ENCODE measurements at places on chromosomes 3 and 15. TPM values are rescaled to one million over a fixed set of nuclear protein-coding genes. Genes with fewer than 3 reads are reported as not detected.
A peak's percentile ranks its signal among the peaks of the same experiment; 100 is the strongest.

ADGRG7 gene
- total RNA-seq, result not detected

ALPK3 gene
- total RNA-seq, result 24.7 TPM

GP5 gene
- total RNA-seq, result not detected

MESP1 gene
- total RNA-seq, result 2.7 TPM

CHRM5 gene
- not detected for total RNA-seq

GOLGA8J gene
- total RNA-seq, result not detected

FGF7 gene
- not detected for total RNA-seq

SIAH2 gene
- 44.6 TPM for total RNA-seq

CPN2 gene
- not detected for total RNA-seq

DNA sequence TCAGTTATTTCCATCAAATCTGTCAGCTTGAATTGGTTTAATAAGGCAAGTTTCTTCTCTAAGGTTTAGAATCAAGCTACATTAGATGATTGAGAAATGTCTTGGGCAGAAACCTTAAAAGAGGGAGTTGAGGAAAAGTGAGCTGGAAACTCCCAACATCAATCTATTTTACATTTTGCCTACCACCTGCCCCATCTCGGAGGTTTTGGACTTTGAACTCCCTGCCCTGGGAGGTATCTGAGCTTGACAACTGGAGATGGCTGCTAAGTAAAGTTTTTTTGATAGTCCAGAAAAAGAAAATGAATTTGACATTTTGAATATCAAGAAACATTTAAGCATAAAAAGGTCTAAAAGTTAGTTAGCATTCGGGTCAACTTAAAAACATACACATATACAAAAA is 234.2 kb downstream of the NFKBIZ start:
- no peak for DNase-seq

- no peak for DNase-seq
Observed at GRCh38 chr3:198061119-198062067, 101.4 kb downstream of the LMLN start.

- no peak for DNase-seq
Observed at GRCh38 chr15:80465626-80466005, 61.4 kb downstream of the ARNT2 start.

GRCh38 chr3:59429198-59429597 is 379.4 kb upstream of the CFAP20DC start:
- no peak for DNase-seq

- DNase-seq, result no peak
Observed at GRCh38 chr15:40900256-40901052, 6.2 kb downstream of the VPS18 start.

DNA sequence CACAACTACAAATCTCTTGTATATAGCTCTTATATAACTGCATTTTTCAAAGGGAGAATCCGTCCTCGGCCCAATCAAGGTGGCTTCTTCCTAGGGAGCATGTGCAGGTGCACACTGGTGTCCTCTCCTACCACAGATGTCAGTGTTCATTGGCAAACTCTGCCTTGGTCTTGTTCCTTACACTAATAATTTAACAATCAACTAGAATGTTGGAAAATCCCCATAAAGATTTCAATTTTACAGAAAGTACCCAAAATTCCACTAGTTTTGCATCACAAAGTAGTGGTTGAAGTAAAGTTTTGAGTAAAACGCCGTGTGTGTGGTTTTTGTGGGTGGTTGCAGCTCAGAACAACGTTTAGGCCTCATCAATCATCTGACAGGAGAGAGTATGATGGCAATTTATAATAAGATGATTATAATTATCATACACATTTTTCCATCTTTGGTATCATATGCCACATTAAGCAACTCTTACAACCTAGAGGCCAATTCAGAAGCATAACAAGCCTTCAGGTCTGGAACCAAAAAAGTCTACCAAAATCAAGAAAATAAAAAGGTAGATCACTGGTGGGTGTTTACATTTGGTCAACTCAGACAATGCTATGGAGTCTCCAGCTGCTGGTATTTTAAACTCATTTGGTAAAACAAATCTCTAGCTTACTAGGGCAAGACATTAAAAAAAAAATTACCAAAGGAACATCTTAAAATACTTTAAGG is 128.9 kb upstream of the BHLHE40 start:
- no peak for DNase-seq

- DNase-seq, result no peak
Observed at GRCh38 chr15:92638709-92639365, 16.7 kb downstream of the FAM174B start.

DNA sequence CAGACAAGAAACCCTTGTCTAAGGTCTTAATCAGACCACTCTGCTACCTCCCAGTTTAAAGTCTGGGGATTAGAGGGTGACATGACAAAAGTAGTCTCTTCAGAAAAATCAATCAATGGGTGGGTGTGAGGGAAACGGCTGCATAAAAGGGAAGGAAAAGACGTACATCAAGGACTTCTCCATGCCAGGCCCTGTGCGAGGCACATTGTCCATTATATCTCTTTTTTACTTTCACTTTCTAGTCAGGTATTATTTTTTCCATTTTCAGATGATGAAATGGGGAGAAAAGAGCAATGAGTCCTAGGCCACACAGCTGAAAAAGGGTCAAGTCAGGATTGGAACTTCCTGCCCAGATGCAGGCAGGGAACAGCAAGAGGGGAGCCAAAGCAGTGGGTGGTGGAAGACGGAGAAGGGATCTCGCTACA is 4.6 kb upstream of the CX3CR1 start:
- no peak for DNase-seq

- DNase-seq, result no peak
Observed at GRCh38 chr3:15794303-15794771, 3.4 kb downstream of the ANKRD28 start.

- DNase-seq, result no peak
Observed at GRCh38 chr3:14300721-14301399, 101.5 kb upstream of the SLC6A6 start.

GRCh38 chr3:182259579-182259978 is 533.7 kb upstream of the ATP11B start:
- no peak for DNase-seq

- DNase-seq, result no peak
Observed at GRCh38 chr15:98746375-98747155, 98.2 kb downstream of the IGF1R start.

DNA sequence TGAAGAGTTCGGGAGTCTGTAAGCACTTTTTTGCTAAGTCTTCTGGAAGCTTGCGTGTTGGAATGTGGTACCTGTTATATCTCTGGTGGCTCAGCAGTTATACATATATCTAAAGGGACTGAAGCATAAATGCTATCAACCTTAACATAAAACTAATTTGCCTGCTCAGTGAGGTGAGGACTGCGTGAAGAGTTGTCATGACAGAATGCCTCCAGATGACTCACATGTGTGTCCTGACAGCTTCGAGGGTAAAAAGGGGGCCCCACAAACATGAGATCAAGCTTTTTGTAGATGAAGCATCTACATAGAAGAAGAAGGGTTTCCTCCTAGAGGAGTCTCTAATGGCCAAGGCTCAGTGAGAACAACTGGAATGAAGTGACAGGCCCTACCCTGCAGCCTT is 88.8 kb upstream of the C3orf80 start:
- DNase-seq, result no peak

DNA sequence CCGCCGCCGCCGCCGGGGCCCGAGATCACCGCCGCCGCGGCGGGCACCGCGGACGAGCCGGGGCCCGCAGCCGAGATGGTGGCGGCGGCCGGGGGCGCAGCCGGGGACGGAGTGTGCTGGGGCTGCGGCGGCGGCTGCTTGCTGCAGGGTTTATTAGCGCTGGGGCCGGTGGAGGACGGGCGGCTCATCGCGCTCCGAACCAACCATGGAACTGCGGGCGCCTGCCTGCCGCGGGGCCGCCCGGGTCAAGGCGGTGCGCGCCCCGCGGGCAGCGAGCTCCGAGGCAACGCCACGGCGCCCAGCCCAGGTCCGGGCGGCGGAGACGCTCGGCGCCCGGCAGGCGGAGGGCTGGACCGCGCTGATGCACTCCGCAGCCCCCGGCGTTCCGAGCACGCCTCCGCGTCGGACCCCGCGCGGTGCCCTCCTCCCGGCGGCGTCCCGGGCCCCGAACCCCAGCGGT is 277 bp downstream of the SIAH2 start:
- no peak for DNase-seq

GRCh38 chr3:13054341-13055285 is 18.6 kb downstream of the IQSEC1 start:
- DNase-seq, result no peak

GRCh38 chr15:44129911-44130310 is 65.2 kb downstream of the FRMD5 start:
- no peak for DNase-seq

DNA sequence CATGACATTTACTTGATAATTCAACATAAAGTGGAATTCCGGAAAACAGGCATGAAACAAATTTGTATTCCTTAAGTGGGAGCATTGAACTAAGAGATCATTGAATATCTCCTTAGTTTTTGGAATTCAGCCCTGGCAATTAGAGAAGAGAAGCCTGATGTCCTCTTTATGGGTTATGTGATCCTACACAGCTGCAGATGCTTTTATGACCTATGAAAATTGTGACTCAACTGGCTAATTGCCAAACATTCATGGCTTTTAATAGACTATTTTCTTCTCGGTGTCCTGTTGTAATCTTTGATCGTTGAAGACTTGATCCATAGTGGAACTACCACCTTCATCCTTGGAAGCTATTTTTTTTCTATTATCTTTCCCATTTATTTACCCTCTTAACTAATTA is 46.1 kb downstream of the AGBL1 start:
- DNase-seq, result no peak

GRCh38 chr3:143726727-143727126 is 121.5 kb downstream of the SLC9A9 start:
- DNase-seq, result peak; percentile 19

DNA sequence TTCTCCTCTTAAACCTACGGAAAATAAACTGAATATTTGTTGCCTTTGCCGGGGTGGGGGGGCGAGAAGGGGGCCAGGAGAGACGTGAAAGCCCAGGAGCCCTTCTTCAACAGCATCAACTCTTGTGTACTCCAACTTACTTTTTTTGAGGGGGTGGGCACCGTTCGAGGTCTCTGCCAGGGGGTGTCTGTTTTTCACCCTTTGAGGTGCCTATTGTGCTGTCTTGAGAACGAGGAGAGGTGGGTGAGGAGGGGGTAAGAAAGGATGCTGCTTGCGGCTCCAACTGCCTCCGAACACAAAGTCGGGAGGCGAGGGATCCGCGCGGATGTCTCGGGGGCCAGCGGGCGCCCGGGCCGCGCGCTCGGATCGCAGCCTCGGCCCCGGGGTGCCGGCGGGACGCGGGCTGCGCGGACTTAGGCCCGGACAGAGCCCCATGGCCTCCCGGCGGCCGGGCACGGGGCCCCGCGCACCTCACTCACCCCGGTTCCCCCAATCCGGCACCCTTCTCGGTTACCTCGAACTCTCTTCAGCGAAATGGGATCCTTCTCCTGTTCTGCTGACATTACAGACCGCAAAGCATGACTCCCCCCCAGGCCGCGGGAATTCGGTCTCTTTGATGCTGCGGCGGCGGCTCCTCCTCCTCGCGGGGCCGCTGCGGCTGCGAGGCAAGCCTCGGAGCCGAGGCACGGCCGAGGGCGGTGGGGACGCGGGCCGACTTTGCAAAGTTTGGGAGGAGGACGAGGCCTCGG is 650 bp downstream of the PYGO1 start:
- DNase-seq, result no peak

DNA sequence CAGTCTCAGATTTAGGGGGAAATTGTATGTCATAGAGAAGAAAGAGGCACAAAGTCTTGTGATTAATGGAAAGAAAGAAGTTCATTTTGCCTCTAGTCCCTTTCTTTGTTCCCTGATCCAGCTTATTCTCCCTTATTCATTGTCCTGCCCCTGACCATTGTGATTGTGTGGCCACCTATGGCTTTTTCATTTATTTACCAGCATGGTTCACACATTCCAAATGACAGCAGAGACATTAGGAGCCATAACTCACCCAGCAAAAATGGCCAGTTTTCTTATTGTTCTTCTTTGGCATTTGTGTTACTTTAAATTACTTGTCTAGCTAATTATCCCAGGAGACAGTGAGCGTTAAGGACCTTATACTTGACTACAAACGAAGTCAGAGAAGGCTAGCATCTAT is 36.3 kb upstream of the SGO1 start:
- no peak for DNase-seq

DNA sequence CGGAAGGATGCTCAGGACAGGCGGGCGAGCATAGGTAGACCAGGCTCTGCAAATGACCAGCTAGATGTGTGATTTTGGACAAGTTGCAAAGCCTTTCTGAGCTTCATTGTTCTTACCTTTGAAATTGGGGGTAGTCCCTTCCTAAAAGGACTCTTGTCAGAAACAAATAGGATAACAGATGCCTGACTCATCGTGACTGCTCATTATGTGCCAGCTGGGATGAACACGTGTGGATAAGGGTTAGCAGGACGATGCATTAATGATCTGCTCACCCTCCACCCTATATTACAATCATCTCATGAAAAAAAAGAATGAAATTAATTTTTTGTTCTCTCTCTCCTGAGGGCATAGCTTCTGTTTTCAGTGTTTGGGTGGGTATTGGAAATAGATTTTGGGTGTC is 223.4 kb downstream of the NR2F2 start:
- DNase-seq, result no peak

- DNase-seq, result no peak
Observed at GRCh38 chr3:124636101-124636862, 94.0 kb upstream of the UMPS start.
